ENCODE measurements at places on chromosomes 1 and 21. TPM values are rescaled to one million over a fixed set of nuclear protein-coding genes. Genes with fewer than 3 reads are reported as not detected.

USH2A gene
- total RNA-seq = not detected

CAMK2N1 gene
- 7.8 TPM for total RNA-seq

TCHH gene
- 0.17 TPM for total RNA-seq

PEAR1 gene
- 53.5 TPM for total RNA-seq

OR2T29 gene
- not detected for total RNA-seq

TSPEAR gene
- 0.47 TPM for total RNA-seq

DMBX1 gene
- total RNA-seq = not detected

FLG2 gene
- total RNA-seq = not detected

UTS2 gene
- not detected for total RNA-seq

PADI4 gene
- not detected for total RNA-seq

PGLYRP3 gene
- total RNA-seq = not detected

PPIAL4G gene
- total RNA-seq = not detected

ADGRL4 gene
- 157 TPM for total RNA-seq

ST6GALNAC5 gene
- total RNA-seq = not detected

WNT4 gene
- total RNA-seq = 0.14 TPM

FAM72C gene
- 1.7 TPM for total RNA-seq

LRRC40 gene
- total RNA-seq = 36.6 TPM

SLC35A3 gene
- total RNA-seq = 24.7 TPM

ANGPTL7 gene
- not detected for total RNA-seq

DDR2 gene
- total RNA-seq = 11.1 TPM

SIM2 gene
- 0.05 TPM for total RNA-seq

SPRR4 gene
- total RNA-seq = not detected

POU2F1 gene
- total RNA-seq = 5.6 TPM

CHIA gene
- total RNA-seq = not detected

COL8A2 gene
- total RNA-seq = 3.0 TPM

All from dermis blood vessel endothelial cell (primary cell).